Stimulated activated CD4-positive, alpha-beta T cell treated with anti-CD3 and anti-CD28 coated beads, Interleukin-1b, Interleukin-23, amount 100 ng/mL, for 24 hours (primary cell): ENCODE measurements at places on chromosomes 4 and X.
A peak's percentile ranks its signal among the peaks of the same experiment; 100 is the strongest.

DNA sequence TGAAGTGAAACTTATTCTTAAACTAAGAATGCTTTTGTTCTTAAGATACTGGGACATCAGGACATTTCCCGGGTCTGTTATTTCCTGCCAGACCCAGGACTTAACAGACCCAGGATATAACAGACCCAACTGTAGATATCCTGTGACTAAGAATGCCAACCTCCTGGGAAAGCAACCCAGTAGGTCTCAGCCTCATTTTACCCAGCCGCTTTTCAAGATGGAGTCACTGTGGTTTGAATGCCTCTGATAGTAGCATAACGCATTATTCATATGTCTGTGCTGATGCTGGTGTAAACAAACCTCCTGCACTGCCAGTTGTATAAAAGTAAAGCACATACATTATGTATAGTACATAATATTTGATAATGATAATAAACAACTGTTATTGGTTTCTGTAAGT, 185.8 kb upstream of the GPRIN3 start:
- DNase-seq = no peak

- DNase-seq = no peak
Observed at GRCh38 chr4:9944431-9945425, 76.6 kb downstream of the SLC2A9 start.

DNA sequence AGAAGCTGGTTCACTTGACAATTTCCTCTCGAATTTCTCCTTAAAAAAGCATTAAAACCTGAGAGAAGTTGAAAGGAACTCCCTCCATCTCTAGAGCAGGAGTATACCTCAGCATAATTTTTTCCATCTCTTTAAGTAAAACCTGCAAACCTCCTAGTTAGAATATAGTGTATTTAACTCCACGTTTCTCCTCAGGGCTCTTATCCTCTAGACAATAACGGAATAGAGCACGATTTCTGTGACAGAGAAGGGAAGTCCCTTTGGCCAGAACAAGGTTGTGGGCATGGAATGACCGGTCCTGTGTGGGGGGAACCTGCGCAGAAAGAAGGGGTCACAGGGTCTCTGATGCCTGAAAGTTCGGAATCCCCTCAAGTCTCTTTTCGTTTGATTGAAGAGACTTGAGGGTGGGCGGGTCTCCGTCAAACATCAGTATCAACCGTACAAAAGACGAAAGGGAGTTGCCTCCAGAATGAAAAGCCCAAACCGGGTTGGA, 697 bp downstream of the ZNF280C start:
- no peak for DNase-seq

DNA sequence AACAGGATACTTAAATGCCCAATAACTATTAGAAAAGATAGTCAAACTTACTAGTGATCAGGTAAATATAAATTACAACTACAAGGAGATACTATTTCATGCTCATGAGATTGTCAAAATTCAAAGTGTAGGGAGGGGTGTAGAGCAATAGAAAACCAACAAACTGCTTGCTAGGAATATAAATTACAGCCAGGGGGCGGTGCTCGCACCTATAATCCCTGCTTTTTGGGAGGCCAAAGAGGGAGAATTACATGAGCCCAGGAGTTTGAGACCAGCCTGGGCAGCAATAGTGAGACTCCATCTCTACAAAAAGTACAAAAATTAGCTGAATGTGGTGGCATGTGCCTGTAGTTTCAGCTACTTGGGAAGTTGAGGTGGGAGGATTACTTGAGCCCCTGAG, 556.5 kb upstream of the NR3C2 start:
- DNase-seq = no peak

- DNase-seq = no peak
Observed at GRCh38 chr4:10168151-10168550, 51.6 kb upstream of the WDR1 start.

GRCh38 chr4:5730993-5731990, 20.3 kb downstream of the EVC start:
- no peak for DNase-seq

DNA sequence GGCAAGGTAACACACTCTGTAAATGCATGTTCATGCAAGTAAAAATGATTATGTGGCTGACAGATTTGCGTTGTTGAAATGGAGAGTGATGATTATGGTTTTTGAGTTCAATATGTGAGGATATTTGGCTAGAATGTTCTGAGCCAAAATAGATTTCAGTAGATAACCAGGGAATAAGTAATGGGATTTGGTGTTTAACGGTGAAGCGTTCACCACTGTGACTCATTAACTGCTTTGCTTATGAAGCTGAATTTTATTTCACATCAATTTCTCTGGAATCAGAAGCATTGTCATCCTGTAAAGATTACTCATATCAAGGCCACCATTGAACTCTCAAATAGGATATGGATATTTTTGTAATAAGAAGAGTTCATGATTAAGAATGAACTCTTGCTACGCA, 11.7 kb downstream of the AFP start:
- no peak for DNase-seq

DNA sequence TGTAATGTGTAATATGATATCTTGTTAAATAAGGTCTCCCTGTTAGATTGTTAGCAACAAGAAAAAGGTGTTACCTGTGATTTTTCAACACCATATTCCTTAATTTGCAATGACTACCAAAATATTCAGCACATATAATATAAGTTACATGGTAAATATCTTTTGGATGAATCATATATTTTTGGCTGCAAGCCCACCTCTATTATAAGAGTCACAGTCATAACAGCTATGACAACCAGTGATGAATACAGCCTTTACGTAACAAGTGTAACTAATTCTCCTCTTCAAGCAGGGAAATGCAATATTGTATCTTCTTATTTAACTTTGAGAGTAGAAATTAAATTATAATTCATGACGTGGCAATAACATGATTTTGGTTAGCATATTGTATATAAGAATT, 187.0 kb downstream of the NLGN4X start:
- DNase-seq = no peak

DNA sequence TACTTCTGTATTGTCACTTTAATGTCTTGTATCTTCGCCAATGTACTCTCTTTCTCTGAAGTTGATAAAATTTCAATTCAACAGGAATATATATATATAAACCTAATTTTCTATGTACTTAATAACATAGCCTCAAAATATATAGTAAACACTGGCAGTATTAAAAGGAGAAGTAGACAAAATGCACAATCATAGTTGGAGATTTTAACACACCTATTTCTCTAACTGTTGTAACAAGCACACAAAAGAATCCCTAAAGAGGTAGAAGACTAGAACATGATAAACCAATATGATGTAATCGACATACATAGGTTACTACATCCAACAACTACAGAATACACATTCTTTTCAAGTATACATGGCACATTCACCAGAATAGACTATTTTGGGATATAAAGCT, 65.5 kb downstream of the ZNF81 start:
- DNase-seq = no peak

- peak; percentile 5 for DNase-seq
Observed at GRCh38 chr4:155758481-155759371, at the start of gene GUCY1B1. Gene GUCY1B1, plus strand, starts transcription at chr4:155759021. Its CDS starts 120 bp downstream, at chr4:155759141.

GRCh38 chr4:13920901-13921300, 293.4 kb upstream of the BOD1L1 start:
- DNase-seq = no peak

DNA sequence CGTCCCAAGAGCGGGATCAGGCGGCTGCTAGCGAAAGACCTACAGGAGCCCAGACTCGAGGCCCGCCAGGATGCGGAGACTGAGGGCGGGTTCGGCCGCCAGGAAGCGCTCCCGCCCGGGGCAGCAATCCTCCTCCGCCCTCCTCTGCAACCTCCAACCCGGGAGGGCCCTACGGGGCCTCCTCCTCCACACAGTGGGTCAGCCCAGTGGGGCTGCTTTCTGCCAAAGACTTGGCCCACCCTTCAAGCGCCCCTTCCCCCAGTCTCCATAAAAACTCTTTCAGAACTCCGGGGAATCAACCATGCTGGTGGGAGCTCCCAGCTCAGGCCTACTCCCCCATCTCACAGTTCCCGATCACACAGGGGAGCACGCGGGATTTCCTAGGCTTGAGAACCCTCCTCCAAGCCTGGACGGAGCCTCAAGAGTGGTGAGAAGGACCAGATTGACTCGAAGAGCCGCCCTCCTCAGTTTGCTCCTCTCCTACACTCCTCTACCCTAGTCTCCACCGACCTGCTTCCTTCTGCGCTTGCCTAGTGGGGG, 77.5 kb downstream of the RLIM start:
- no peak for DNase-seq
